ENCODE measurements at places on chromosomes 2 and 18. TPM values are rescaled to one million over a fixed set of nuclear protein-coding genes. Genes with fewer than 3 reads are reported as not detected.

Gene C2orf78
- not detected for total RNA-seq

Gene RSAD2
- 8.0 TPM for total RNA-seq

Gene GPR17
- 0.24 TPM for total RNA-seq

DNA sequence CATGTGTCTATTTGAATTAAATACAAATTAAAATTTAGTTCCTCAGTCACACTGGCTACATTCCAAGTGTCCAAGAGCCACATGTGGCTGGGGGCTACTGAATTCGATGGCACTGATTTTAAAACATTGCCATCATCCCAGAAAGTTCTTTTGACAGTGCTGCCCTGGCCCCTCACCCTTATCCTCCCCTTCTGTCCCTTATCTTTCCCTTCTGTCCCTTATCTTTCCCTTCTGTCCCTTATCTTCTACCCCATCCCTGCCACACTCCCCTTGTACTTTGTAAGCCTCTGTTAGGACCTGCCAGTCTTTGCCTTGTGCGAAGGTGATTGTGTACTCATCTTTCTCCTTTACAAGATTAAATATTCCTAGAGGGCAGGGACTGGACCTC is 85.2 kb downstream of the DNMT3A start:
- DNase-seq, result no peak

GRCh38 chr2:42922790-42923579 is 130.6 kb upstream of the HAAO start:
- DNase-seq, result peak; percentile 24

DNA sequence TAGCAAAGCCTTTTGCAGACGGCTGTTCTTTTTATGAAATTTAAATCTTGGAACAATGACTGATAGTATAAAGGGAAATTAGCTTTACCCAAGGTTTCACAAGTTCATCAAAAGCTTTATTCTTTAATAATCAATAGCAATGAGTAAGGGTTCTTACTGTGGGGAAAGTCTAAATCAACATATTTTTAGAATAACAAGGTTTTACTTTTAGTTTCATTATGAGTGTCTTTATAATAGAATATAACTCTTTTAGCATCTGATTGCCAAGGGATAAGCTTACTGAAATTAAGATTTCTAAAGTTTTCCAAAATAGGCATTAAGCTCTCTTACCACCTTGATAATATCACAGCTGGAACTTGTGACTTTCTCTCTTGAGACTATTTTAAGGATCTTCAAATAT is 1489.7 kb downstream of the LRP1B start:
- DNase-seq, result no peak
